ENCODE measurements at places on chromosomes 1 and 21.
A peak's percentile ranks its signal among the peaks of the same experiment; 100 is the strongest.

GRCh38 chr1:59685666-59686065 lies 129.1 kb upstream of the HOOK1 start:
- DNase-seq, result no peak

- DNase-seq, result peak; percentile 9
Measured at GRCh38 chr1:69294171-69294570, 273.6 kb upstream of the LRRC7 start.

- DNase-seq, result no peak
Measured at GRCh38 chr1:159501082-159501481, 34.7 kb downstream of the OR10J5 start.

DNA sequence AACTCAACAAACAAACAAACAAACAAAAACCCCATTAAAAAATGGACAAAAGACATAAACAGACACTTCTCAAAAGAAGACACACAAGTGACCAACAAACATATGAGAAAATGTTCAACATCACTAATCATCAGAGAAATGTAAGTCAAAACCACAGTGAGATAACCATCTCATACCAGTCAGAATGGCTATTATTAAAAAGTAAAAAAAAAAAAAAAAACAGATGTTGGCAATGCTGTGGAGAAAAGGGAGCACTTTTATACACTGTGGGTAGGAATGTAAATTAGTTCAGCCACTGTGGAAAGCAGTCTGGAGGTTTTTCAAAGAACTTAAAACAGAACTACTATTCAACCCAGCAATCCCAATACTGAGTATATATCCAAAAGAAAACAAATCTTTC lies 94.7 kb downstream of the PLPP3 start:
- no peak for DNase-seq

DNA sequence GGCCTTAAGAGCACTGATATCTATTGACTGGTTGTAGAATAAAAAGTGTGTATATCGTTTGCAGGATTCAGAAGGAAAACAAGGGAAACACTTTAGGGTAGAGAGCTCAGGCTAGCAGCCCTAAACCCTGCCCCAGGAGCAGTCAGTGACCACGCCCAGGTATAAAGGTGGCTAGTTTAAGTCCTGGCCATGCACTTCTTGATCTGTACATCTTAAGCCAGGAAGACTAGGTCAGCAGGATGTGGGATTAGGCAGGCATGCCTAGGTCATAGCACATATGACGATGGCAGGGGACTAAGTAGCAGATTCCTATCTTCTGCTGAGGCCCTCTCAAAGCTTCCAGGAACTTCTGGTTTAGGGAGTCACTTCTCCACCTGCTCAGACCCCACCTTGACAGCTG lies 158.0 kb upstream of the CD34 start:
- DNase-seq, result no peak

All from OCI-M1 (cell line).